HuH-7.5 (cell line): ENCODE measurements at places on chromosomes 4 and X.

DNA sequence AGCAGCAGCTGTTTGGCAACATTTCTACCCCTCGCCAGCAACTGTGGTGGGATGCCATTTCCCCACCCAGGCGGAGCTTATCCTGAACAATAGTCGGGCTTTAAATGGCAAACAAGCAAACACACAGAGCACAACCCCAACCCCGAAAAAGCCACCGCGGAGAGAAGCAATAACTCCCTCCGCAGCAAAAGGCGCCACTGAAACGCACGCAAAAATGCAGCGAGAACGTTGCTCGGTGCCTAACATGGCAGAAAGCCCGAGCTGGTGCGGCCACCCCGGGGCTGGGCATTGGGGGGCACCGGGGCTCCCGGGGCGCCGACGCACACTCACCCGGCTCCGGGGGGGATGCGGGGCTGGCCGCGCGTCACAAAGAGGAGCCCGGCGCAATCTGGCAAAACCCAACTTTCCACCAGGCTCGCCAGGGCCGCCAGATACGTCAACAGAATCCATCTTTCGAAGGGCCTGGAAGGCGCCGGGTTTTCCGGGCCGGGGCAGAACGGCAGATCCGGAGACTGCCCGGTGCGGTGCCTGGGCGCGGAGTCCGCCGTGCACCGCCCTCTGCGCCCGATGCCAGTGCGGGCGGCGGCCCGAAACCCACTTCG, 818 bp downstream of the RAI2 start:
- DNase-seq = no peak

GRCh38 chr4:101593666-101594065, 196.9 kb upstream of the BANK1 start:
- no peak for DNase-seq

DNA sequence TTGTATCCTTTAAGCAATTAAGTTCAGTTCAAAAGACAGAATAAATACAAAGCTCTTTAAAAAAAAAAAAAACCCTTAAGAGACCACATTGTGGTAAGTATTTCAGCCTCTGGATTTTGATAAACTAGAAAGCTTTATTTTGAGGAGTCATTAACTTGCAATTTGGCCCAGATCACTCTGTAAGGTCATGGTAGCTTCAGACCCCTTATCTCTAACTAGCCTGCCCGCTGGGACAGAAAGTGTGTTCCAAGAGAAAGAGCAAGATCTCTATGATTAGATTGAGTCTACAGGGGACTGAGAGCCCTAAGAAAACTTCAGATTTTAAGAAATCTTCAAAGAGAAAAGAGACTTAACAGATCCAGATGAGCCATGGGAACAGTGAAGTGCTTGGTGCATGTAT, 45.6 kb downstream of the GALNT7 start:
- DNase-seq = no peak

- DNase-seq = no peak
Observed at GRCh38 chr4:46844325-46844917, 64.6 kb downstream of the COX7B2 start.

DNA sequence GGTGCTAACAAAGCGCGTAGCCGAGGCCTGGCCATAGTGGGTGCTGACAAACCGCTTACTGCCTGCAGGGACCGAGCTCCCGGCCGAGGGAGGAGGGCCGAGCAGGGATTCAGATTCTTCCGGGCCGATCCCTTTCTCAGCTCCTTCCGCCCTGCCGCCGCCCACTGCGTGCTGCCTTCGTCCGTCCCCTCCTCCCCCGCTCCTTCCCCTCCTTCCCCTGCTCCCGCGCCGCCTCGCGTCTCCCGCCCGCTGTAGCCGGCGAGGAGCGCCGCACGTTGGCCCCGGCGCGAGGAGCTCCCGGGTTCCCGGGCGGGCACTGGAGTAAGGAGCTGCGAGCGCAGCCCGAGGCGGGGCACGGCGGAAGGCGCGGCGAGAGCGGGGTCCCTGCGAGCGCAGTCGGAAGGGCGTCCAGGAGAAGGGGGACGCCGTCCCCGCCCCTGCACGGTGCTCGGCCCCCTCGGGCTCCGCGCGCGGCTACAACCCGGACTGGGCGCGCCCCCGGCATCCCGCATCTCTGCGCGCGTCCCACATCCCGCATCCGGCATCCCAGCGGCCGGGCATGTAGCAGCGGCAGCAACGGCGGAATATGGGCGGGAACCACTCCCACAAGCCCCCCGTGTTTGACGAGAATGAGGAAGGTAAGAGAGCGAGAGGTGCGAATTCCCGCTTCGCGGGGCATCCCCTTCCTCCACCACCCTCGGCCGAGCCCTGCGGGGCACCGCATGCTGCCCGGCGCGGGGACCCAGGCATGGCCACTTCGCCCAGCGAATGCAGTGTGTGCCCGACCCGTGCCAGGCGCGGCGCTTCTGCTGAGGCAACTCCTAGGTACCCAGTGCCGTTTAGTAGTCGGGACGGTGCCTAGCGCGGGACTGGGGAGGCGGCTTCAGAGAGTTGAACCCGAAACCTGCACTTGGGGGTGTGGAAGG, at the start of gene STK32B:
Gene STK32B, plus strand, starts transcription at position 203 of the 926 bp plus-strand sequence.
- no peak for DNase-seq
